ENCODE measurements at places on chromosomes 5 and 9.

GRCh38 chr9:13446938-13447842 is 167.7 kb upstream of the MPDZ start:
- DNase-seq, result peak; percentile 28

DNA sequence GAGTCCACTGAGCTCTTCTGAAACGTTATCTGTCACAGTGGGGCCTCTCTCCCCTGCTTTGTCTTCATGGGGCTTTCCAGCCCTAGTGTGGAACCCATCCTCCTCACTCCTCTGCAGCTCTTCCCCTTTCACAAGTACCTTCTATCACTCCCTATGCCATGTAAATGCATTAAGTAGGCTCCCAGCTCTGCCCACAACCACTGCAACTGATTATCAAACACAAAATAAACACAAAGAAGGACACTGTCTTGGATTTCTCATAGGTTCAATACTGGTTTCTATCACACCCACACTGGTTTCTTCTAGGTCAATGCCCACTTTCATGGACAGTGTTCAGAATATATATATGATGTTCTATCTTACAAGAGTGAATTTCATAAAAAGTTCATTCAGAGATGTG is 139.4 kb downstream of the GNAQ start:
- DNase-seq, result no peak

DNA sequence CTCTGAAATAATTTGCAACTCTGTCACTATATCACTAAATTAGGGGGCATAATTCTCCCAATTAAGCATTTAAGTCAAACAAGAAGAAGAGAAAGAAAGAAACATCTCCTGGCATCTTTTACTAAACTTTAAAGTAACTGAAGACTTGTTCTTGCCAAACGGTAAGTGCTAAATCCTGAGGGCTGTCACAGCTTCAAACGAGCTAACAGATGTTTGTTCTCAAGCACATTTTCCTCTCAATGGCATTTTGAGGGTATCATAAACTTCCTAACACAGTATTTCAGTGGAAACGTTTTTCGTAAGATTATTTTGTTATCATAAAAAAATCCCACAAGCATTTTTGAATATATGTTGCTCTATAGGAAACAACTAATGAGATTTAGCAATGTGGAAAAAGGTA is 169.5 kb upstream of the TAS2R1 start:
- DNase-seq, result no peak

GRCh38 chr5:102937894-102938293 is 182.0 kb downstream of the GIN1 start:
- DNase-seq, result no peak

DNA sequence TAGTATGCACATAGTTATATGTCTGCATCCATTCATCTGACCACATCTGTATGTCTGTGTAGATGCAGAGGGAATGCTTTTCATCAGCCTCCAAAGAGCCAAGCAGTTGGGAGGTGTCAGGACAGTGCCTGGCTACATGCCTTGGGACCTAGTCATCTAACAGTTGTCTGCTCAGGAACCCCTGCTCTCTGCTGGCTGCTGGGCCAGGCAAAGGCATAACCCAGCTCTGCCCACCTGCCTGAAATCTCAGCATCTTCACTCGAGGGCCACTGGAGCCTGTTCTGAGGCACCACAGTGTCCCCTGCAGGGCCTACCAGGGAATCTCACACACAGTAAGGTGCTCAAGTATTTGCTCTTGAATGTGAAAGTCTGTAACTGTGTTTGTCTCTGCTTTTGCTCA is 3.7 kb downstream of the C9orf50 start:
- DNase-seq, result peak; percentile 52

- DNase-seq, result no peak
These were observed 7.2 kb downstream of the C1QTNF2 start for GRCh38 chr5:160363211-160363610.

DNA sequence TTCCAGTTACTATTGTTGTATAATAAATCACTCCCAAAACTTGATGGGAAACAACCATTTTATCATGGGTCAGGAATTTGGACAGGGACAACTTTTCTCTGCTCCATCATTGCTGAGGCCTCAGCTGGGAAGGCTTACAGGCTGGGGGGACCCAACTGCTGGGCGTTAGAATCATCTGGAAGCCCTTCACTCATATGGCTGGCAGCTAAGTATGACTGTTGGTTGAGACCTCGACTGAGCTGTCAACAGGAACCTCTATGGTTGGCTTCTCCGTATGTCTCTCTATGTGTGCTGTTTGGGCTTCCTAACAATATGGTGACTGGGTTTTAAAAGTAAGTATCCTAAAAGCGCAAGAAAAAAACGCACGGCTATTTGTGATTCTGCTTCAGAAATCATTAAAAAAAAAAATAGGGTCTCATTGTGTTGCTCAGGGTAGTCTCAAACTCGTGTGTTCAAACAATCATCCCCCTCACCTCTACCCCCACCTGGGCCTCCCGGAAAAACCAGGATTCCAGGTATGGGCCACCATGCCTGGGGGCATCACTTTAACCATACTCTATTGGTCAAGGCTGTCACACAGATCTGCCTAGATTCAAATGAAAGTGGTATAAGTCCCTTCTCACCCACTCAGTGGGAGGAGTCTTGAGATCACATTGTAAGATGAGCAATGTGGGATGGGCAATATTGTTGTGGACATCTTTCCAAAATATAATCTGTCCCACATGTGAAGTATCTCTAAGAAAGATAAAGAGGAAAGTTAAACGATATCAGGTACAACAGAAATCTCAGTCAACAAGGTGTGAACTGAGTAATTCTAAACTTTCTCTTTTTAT is 15.2 kb downstream of the FNBP1 start:
- DNase-seq, result no peak

DNA sequence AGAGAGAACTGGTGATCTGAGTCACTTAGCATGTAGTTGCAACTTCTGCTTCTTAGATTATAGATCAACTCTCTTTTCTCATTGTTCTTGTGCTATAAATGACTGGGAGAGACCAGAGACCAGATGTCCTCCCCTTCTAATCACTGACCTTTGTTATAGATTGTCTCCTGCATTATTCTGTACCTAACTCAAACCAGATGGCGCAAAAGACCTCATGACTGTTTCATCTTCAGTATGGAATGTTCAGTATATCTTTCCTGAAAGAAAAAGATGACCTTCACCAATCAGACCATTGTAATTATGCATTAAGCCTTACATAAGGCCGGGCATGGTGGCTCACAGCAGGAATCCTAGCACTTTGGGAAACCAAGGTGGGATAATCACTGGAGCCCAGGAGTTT is 30.5 kb upstream of the ADAM19 start:
- no peak for DNase-seq

- no peak for DNase-seq
These were observed 1665.4 kb upstream of the CDH9 start for GRCh38 chr5:28703651-28704260.

DNA sequence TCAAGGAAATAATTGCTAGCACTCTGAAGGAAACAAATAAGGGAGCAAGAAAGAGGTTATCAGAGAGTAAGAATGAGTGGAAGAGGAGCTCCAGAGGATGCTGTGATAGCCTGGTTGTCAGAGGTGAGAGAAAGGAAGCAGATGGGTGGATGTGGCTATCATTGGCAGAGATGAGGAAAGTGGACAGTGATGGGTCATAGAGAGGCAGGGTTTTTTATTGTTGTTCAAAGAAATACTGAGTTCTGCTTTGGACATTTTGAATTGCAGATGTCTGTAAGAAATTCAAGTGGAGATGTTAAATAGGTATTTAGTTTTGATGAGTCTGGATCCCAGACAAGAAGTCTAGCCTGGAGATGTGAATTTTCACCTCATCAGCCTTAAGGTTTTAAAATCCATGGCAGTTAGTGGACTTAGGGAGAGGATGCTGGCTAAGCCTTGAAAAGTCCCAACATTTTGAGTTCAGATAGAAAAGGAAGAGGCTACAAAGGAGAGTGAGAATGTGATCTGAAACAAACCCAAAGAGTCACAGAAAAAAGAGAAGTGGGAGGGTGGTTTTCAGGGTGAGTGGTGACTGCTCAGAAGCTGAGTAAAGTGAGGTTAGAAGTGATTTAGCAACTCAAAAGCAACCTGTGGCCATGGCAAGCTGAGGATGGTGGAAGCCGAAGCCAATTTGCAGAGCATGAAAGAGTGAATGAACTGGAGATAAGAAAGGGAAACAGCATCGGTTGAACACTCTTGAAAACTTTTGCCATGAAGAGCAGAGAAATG is 50.4 kb downstream of the PPIC start:
- DNase-seq, result no peak

DNA sequence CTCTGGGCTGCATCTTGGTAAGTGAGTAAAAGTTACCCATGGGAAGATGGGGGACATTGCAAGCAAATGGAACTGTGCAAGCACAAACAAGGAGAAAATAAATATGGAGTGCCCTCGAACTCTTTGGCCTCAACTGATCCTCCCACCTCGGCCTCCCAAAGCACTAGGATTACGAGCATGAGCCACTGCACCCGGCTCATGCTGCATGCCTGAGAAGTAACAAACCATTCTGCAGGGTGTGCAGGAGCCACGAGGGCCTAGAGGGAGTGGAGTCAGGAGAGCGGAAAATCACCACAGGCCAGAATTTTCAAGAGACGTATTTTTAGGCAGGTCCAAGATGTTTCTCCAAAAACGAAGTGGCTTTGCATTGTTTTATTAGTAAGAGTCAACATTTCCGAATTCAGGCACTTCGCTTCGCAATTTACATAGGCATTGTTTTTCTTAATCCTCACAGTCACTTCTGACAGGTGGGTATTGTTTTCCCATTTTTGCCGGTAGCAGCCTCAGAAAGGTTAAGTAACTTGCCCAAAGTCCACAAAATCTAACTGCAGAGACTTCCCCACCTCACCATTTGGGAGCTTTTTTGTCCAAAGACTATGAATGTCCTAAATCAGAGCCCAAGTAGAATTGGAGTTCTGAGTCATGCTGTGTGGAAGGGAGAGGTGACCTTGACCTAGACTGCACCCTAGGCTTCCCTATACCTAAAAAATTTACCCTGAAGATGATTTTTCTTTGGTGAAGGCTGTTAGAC is 230.2 kb downstream of the NR3C1 start:
- DNase-seq, result no peak

GRCh38 chr5:757346-757930 is 27.1 kb downstream of the ZDHHC11B start:
- DNase-seq, result no peak

- no peak for DNase-seq
These were observed 39.2 kb downstream of the PRUNE2 start for GRCh38 chr9:76866689-76867088.

DNA sequence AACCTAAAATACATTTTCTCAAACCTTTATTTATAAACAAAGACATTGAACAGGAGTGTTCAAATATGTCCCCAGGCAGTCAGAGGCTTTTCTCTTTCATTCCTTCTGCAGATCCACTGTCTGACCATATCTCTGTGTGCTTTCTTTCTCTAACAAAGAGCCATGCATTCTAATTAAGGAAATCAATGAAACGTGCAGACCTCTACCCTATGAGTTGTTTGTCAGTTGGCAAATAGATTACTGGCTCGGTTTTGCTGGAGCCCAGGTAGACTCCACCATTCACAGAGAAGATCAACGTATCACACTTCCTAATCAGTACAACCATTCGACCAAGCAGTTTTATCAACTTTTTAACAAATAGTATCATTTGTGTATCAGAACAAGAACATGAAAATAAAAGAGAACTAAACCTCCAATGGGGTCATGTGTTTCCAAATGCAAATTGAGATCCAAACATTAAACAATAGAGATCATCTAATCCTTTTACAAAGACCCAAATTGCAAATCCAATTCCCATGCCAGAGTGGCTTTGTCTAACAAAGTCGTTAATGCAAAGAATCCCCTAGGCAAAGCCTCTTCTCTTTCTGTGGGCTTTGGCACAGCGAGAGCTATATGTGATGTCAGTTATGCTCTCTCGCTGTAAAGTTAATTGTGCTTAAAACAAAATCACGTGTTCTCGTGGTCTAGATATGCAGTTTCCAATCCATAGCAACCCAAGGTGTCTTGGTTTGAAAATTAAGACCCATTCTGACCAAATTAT is 16.8 kb downstream of the KLF4 start:
- DNase-seq, result no peak

GRCh38 chr9:34123682-34124081 is 2.8 kb downstream of the DCAF12 start:
- DNase-seq, result no peak

DNA sequence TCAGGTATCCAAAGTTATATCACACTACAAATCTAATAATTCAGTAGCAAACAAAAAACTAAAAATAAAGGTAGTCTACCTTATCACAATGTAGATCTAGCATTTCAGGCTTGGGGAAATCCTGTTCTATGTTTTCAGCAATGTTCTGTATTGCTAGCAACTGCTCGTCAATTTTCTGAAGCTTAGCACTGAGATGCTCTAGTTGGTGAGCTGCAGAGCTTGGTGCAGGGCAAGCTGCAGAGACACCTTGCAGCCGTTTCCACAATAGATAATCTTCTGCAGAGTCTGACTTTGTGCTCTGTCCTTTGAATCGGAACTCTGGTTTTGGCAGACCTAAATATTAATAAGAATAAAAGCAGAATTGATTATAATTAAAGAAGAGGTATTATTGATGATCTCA is 95.5 kb downstream of the CPLANE1 start:
- no peak for DNase-seq

GRCh38 chr5:25091921-25092320 is 447.1 kb upstream of the CDH10 start:
- DNase-seq, result no peak

DNA sequence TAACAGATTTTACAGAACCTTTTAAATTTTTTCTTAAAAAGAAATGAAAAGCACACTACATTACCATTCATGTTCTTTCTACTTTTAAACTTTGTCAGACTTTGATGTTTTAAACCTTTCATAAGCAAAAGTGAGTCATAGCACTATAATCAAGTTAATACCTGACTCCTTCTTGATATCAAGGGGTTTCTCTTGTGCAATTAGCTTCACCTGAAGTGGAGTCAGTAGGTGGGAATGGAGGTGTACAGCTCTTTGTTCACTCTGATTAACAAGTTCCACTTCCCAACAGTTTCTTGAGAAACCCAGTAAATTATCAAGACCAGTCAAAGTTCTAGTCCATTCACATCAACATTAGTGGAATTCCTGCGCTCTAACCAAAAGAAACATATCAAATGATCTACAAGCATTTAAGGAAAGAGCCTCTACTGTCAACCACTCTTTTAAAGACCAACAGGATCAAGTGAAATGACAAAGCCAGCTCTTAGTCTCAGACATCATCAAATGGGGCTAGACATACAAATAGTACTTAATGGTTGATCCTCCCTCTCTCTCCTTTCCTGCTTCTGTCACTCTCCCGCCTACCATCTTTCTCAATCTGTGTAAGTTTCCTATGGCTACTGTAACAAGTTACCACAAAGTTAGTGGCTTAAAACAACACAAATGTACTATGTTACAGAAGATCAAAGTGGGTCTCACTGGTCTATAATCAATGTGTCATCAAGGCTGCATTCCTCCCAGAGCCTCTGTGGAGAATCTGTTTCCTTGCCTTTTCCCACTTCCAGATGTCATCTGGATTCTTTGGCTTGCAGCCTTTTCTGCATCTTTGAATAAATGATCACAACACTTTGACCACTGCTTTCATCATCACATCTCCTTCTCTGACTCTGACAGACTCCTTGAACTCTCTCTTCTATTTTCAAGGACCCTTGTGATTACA is 68.0 kb downstream of the HINT1 start:
- DNase-seq, result no peak

DNA sequence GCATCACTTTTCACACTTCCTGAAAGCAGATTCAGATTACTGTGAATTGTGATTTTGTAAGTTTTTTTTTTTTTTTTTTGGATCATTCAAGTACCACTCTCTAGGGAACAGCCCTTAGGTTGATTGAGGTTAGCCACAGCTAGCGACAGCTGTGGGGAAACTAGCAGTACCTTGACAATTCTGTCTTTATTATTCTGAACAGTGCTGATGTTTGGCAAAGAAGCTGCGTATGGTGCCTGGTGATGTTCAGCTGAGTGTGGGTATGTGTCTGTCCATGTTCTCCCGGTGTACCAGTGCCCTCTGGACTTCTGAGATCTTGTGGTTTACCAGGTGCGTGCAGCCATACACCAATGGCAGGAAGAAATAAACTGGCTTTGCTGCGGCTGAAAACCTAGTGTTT is 117.3 kb upstream of the PLPPR1 start:
- DNase-seq, result no peak

All from dermis microvascular lymphatic vessel endothelial cell (primary cell).